ENCODE measurements at places on chromosomes 11 and 22. TPM values are rescaled to one million over a fixed set of nuclear protein-coding genes. Genes with fewer than 3 reads are reported as not detected.

The PAK1 gene
- 20.3 TPM for total RNA-seq

- H3K27me3 ChIP-seq = no peaks in the 10 kb centered on the region
- no peaks in the 10 kb centered on the region for H3K36me3 ChIP-seq
- no peaks in the 10 kb centered on the region for H3K4me1 ChIP-seq
- DNase-seq = no peak
These were observed 1272.8 kb downstream of the LRRC4C start for GRCh38 chr11:40186437-40187263.

GRCh38 chr11:61628662-61628970, 47.7 kb upstream of the SYT7 start:
- H3K4me3 ChIP-seq = no peak overlapping the region
- H3K27me3 ChIP-seq = 0 out of 2 replicates have a peak, but pooled peaks cover 3% of the 10 kb centered on the region
- H3K4me1 ChIP-seq = peaks cover 4% of the 10 kb centered on the region
- DNase-seq = no peak
- H3K36me3 ChIP-seq = no peaks in the 10 kb centered on the region

DNA sequence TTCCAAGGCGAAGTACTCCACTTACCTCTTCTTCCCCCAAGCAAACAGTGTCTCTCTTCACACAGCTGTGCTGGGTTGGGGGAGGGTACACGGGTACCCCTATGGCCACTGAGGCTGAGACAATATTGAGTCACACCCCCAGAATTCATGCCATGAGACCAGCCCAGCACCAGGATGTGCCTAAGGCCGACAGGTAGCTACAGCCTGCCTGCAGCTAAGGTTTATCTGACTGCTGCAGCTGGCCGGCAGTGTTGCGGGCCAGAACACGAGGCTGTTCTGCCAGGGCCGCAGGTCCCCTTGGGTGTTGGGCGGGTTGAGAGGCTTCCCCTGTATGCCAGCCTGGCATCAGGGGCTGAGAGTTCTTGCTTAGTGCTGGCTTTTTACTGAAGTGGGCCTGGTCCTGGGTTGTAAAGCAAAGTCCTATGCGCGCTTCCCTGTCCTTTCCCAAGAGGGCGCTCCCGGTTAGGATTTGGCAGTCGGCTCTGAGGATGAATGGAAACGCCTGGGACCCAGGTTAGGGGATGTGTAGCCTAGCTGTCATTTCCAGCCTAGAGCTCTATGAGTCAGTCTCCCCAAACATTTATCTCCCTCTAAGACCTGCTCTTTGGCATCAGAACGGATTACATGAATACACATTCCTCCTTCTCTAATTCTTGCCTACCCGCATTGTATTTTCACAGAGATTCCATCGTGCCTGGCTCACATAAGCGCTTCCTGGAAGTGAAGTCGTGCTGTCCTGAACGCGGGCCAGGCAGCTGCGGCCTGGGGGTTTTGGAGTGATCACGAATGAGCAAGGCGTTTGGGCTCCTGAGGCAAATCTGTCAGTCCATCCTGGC, 7.1 kb downstream of the USP18 start:
- no peak overlapping the region for H3K4me3 ChIP-seq
- H3K36me3 ChIP-seq = no peaks in the 10 kb centered on the region
- H3K4me1 ChIP-seq = peaks cover 10% of the 10 kb centered on the region
- peak; percentile 94 for DNase-seq
- no peaks in the 10 kb centered on the region for H3K27me3 ChIP-seq
- H3K27ac ChIP-seq = peak overlapping the region; percentile 58

DNA sequence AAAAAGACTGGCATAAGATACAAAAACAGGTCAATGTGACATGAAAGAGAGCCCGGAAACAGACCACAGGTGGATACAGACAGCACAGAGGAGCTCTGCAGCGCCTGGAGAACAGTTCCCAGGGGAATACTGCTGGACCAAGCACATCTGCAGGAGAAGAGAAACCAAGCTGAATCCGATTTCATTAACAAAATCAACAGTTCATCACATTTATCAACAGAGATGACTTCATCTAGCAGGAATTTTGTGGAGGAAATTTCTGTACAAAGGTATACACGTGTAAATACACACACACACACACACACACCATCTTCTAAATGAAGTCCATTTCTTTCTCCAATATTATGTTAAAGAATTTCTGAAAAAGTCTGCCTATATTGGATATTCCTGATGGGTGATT, 17.1 kb downstream of the YPEL1 start:
- no peaks in the 10 kb centered on the region for H3K27me3 ChIP-seq
- no peak overlapping the region for H3K27ac ChIP-seq
- 0 out of 2 replicates have a peak, but pooled peaks cover 1% of the 10 kb centered on the region for H3K4me1 ChIP-seq
- H3K4me3 ChIP-seq = no peak overlapping the region
- DNase-seq = no peak
- no peaks in the 10 kb centered on the region for H3K36me3 ChIP-seq

DNA sequence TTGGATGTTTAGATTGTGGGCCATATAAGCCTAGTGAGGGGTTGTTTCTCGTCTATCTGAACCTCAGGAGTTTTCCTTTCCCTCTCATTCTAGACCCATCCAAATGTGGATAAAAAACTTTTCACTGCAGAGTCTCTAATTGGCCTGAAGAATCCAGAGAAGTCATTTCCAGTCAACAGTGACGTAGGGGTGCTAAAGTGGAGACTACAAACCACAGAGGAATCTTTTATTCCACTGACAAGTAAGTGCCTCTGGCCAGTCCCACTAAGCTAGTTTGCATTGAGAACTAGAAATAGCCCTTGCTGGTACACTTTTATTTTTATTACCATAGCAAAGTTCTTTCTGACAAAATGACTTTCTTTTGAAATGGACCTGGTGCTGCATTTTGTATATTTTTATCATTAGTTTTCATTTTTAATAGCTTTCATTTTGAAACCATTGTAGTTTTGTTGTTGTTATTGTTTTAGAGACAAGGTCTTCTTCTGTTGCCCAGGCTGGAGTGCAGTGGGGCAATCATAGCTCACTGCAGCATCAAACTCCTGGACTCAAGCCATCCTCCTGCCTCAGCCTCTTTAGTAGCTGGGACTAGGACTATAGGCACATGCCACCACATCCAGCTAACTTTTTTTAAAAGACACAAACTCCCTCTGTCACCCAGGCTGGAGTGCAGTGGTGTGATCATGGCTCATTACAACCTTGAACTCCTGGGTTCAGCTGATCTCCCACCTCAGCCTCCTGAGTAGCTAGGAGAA, 14.6 kb upstream of the PHLDB1 start:
- no peaks in the 10 kb centered on the region for H3K4me1 ChIP-seq
- H3K27ac ChIP-seq = peak overlapping the region; percentile 43
- no peak for DNase-seq

The PHOX2A gene
- not detected for total RNA-seq

GRCh38 chr11:81070948-81071347, 1630.1 kb upstream of the TENM4 start:
- no peaks in the 10 kb centered on the region for H3K27me3 ChIP-seq
- no peak overlapping the region for H3K27ac ChIP-seq
- H3K4me1 ChIP-seq = no peaks in the 10 kb centered on the region
- DNase-seq = no peak

The MN1 gene
- total RNA-seq = 25.9 TPM

The FDXACB1 gene
- total RNA-seq = 2.2 TPM

DNA sequence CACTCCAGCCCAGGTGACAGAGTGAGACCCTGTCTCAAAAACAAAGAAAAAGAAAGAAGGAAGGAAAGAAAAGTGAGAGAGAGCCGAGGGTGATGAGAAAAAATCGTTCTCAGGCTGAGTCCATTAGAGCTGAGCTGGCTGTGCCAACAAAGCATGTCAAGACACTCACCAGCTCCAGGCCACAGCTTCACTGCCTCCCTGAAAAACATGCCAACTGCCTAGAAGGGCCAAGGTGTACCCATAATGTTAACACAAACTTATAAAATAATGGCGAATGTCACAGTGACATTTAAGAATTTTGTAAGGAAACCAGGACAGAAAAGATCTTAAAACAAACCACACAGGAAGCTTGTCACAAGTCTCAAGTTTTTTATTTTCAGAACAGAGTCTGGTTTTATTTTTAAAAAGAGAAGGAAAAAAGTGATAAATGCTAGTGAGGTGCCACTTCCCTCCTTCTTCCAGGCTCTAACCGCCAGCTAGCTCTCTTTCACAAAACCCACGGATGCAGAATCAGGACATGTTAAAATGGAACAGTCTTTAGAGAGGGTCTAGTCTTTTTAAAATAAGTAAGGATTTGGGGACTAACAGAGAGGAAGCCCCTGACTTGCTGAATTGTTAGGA, 5.1 kb downstream of the TMEM121B start:
- H3K27ac ChIP-seq = no peak overlapping the region
- H3K36me3 ChIP-seq = no peaks in the 10 kb centered on the region
- DNase-seq = no peak
- H3K4me1 ChIP-seq = no peaks in the 10 kb centered on the region
- no peak overlapping the region for H3K4me3 ChIP-seq

DNA sequence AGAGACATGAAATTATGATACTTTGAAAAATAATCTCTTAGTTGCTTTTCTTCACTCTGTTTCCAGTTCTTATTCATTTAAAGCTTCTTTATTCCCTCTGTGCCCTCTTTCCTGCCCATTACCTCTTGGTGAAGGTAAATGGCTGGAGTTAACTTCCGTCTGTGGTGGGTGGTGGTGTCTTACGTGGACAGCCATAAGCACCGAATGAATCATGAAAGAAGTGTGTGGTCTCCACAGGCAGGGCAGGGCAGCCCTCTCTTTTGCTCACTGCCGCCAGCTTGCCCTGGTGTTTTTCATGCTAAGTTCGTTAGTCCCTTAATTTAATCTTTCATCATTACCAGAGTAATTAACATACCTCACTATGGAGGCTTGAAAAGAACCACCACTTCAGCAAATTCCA, 98.7 kb upstream of the SORL1-AS1 start:
- no peak overlapping the region for H3K27ac ChIP-seq
- DNase-seq = no peak
- peaks cover 29% of the 10 kb centered on the region for H3K27me3 ChIP-seq
- no peak overlapping the region for H3K4me3 ChIP-seq
- H3K4me1 ChIP-seq = no peaks in the 10 kb centered on the region
- H3K36me3 ChIP-seq = no peaks in the 10 kb centered on the region

DNA sequence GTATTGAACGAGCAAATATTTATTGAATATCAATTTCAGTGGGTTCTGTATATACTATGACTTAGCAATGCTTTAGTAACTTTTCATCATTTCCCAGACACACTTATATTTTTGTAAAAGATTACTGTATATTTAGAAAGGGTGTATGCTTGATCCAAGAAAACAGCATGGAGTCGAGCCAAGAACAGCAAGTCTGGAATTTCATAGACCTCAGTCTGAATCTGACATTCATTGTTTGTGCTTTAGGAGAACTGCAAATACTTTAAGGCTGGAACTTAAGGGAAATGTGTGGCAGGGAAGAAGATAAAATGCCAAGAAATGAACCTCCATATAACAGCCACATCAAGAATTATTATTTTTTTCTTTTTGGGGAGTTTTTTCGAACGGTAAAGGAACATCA, 1156.8 kb downstream of the LRRC4C start:
- no peaks in the 10 kb centered on the region for H3K27me3 ChIP-seq
- no peak overlapping the region for H3K27ac ChIP-seq
- H3K4me1 ChIP-seq = no peaks in the 10 kb centered on the region
- H3K36me3 ChIP-seq = no peaks in the 10 kb centered on the region

DNA sequence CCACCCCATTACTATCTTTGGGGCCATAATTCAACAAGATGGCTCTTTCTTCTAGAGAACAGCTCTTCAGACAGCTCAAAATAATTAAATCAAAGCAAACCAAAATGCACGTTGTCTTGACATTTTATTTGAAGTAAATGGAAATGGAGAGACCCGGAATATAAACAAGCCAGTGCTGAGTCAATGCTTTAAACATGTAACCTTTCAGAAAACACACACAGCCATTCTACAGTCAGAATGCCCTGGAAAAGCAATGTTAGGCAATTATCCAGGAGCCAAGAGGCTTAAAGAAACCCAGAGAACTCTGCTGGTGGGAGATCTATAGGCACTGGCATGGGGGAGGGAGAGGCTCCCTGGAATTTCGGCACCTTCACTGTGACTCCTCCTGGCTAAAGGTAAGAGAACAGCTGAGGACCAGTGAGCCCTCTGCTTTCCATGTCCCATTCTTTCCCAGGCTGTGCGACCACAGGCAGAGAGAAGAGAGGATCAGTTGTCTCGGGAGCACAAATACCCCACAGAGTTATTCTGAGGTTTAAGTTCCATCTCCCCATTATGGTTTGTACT, 254.0 kb upstream of the CCDC90B start:
- no peaks in the 10 kb centered on the region for H3K36me3 ChIP-seq
- H3K4me1 ChIP-seq = no peaks in the 10 kb centered on the region
- peak; percentile 19 for DNase-seq
- H3K27ac ChIP-seq = no peak overlapping the region
- H3K4me3 ChIP-seq = no peak overlapping the region

DNA sequence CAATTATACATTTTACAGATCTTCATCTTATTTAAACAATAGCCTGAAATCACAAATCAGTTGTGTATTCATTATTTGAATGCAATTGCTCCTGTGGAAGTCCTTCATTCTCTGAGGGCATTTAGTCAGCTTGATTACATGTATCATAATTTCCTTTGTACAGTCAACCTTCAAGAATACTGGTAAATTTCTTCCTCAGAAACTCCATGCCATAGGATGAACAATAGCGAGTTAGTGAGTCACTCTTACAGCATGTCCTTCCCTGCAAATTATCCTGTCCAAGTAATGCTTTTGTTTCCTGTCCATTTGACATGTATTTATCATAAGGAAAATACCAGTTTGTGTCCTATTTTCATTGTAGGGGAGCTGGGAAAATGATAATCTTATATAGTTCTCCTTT, 3.8 kb downstream of the OR10S1 start:
- peaks cover 14% of the 10 kb centered on the region for H3K4me1 ChIP-seq
- H3K4me3 ChIP-seq = no peak overlapping the region
- no peaks in the 10 kb centered on the region for H3K27me3 ChIP-seq
- DNase-seq = peak; percentile 91
- H3K27ac ChIP-seq = peak overlapping the region; percentile 23

DNA sequence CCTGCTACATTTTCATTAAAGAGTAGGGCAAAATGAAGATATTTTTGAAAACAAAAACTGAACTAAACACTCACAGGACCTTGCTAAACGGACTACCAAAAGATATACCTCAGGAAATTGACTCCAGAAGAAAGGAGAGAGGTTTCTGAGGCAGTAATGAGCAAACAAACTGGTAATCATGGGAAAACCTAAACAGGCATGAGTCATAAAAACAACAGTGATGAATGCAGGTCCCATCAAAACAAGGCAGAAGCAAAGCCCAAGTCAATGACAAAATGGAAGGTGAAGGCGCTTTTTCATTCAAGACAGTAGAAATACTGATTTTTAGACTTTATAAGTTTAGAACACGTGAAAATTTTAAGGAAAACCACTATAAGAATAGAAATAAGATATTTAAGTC, 104.5 kb downstream of the EFCAB6 start:
- no peak overlapping the region for H3K27ac ChIP-seq
- H3K4me3 ChIP-seq = no peak overlapping the region
- no peaks in the 10 kb centered on the region for H3K36me3 ChIP-seq
- DNase-seq = peak; percentile 24

The ANO9 gene
- total RNA-seq = not detected

GRCh38 chr11:111417011-111417765, 38.1 kb upstream of the POU2AF1 start:
- H3K4me3 ChIP-seq = no peak overlapping the region
- H3K36me3 ChIP-seq = no peaks in the 10 kb centered on the region
- DNase-seq = no peak
- H3K27ac ChIP-seq = no peak overlapping the region

Measured in GM23248 (cell line).